ENCODE measurements at places on chromosomes 6 and 20. TPM values are rescaled to one million over a fixed set of nuclear protein-coding genes. Genes with fewer than 3 reads are reported as not detected.

CGAS gene
- 45.0 TPM for total RNA-seq

SPATS1 gene
- not detected for total RNA-seq

HMGA1 gene
- 520 TPM for total RNA-seq

AKAP7 gene
- 3.2 TPM for total RNA-seq

C4B gene
- total RNA-seq, result 2.9 TPM

C20orf144 gene
- total RNA-seq, result 0.26 TPM

DNA sequence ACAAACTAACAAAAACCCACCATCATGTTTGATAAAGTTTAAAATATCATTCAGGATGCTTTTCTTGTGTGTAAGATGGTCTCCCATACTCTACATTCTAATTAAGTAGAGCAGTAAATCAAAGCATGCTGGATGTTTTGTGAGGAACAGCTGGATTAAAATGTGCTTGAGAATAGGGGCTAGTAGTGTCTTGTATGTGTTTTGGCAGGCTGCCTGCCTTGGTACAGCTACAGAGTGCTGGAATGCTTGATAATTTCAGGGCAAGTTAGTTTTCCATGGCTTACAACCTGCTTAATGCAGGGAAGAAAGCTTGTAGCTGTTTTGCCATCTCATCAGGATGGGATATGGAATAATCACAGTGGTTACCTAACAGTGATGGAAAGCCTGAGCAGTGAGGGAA lies 636.6 kb upstream of the MMS22L start:
- no peak overlapping the region for H3K27ac ChIP-seq
- DNase-seq, result no peak
- no peaks in the 10 kb centered on the region for H3K4me1 ChIP-seq

GRCh38 chr20:58306421-58307261 lies 2.9 kb upstream of the RAB22A start:
- peaks cover 44% of the 10 kb centered on the region for H3K4me1 ChIP-seq
- DNase-seq, result peak; percentile 92
- no peaks in the 10 kb centered on the region for H3K27me3 ChIP-seq
- peak overlapping the region; percentile 85 for H3K4me3 ChIP-seq
- peaks cover 27% of the 10 kb centered on the region for H3K36me3 ChIP-seq

DNA sequence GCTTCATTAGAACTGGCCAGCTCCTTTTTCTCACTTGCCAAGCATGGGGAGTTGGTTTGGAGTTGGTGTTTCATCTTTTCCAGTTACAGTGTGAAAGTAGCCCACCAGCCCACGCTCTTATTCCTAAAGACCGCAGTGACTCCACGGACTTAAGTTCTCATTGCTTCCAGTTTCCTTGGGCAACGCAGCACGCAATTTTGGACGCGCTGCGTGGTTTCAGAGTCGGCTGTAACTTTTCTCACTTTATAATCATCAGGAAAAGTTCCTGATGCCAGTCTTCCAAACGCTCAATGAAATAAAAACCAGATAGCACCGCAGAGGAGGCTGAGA lies 381 bp upstream of the PEX7 start:
- peak overlapping the region; percentile 96 for H3K27ac ChIP-seq
- no peak for DNase-seq
- peaks cover 18% of the 10 kb centered on the region for H3K4me1 ChIP-seq

DNA sequence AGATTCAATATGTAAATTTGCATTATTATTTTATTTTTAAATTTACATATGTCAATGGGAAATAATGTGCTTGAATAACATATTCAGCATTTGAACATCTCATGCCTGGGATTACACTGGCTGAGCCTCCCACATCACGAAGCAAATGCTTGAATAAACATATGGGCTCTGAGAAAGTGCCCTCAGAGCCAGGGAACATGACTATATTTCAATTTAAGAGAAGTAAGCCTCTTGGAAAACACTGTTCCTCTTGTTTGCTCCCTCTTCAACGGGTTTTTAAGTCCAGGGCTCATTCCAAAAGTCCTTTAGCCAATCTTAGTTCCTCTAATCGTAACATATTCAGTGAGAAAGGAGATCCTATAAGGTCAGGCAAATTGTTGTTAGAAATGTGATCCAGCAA lies 122.0 kb downstream of the GMPR start:
- DNase-seq, result no peak
- H3K27me3 ChIP-seq, result no peaks in the 10 kb centered on the region
- no peak overlapping the region for H3K27ac ChIP-seq
- peaks cover 10% of the 10 kb centered on the region for H3K4me1 ChIP-seq
- no peak overlapping the region for H3K4me3 ChIP-seq

- H3K27ac ChIP-seq, result no peak overlapping the region
- no peaks in the 10 kb centered on the region for H3K36me3 ChIP-seq
- H3K4me3 ChIP-seq, result no peak overlapping the region
Measured at GRCh38 chr6:32772656-32773055, 9.3 kb upstream of the HLA-DQB2 start.

DNA sequence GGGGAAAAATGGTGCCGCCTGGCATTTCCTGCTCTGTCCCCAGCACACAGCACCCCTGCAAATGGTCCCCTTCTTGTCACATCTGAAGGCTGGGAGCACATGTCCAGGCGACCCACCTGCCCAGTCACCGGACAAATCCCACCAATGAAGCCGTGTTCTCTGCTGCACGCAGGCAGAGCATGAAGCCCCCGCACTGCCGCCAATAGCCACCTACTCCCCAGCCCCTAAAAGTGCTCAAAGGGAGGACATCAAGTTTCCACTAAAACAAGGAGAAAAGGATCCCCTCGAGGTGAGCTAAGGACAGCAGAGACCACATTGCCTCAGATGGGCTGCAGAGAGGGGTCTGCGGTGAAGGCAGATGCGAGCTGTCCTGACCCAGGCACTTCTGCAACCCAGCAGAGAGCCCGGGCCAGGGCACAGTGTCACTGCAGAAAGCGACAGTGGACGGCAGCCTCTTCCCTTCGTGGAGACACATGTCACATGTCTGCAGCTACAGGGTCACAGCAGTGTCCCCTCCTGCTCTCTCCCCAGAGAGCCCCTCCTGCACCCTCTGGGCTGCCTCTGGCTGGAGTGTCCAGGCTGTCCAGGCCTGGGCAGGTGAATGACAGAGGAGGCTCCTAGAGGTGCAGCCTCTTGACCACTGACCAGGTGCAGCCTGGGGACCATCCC lies 221.5 kb downstream of the PREX1 start:
- no peak for DNase-seq
- H3K27ac ChIP-seq, result no peak overlapping the region
- H3K27me3 ChIP-seq, result peaks cover 5% of the 10 kb centered on the region
- no peaks in the 10 kb centered on the region for H3K36me3 ChIP-seq
- peaks cover 12% of the 10 kb centered on the region for H3K4me1 ChIP-seq

DNA sequence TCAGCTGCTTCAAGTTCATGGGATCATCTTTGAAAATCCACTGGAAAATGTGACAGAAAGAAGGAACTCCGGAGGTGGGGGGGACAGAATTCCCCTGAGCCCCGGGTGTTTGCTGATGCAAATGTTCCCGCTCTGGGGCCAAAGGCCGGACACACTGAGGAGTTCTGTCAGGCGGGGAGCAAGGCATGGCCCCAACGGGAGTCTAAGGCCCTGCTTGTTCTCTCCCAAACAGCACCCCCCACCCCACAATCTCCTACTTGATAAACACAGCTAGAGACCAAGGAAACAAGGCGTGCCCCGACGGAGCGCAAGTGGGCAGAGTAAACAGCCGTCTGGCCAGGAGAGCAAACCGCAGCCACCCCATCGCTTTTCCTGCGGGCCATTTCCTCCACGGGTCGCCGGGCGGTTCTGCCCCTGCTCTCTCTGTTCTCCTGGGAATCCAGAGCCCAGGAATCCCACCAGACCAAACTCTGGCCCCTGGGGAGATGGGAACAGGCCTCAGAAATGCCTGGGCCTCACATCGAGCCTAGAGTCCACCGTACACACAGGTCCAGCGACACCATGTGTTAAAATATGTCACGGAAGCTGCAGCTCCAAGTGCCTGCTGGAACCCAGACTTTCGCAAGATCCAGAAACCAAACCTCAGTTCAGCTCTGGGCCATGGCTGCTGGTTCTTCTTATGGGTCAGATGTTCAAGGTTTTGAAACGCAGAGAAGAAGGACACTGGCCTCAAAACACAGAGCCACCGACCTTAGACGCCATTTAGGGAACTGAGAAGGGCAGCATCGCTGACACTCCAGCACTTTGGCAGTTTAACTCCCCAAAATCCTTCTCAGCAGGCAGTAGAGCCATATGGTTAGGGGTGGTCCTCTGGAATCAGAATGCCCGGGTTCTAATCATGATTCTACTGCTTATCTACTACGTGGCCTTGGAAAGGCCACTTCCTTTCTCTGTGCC lies 104.2 kb downstream of the PREX1 start:
- no peak overlapping the region for H3K27ac ChIP-seq
- peaks cover 52% of the 10 kb centered on the region for H3K36me3 ChIP-seq
- DNase-seq, result no peak
- no peak overlapping the region for H3K4me3 ChIP-seq

GRCh38 chr6:126907996-126908395 lies 210.5 kb upstream of the RSPO3 start:
- DNase-seq, result no peak
- H3K36me3 ChIP-seq, result no peaks in the 10 kb centered on the region
- no peak overlapping the region for H3K27ac ChIP-seq
- H3K4me1 ChIP-seq, result no peaks in the 10 kb centered on the region
- no peak overlapping the region for H3K4me3 ChIP-seq

- H3K4me1 ChIP-seq, result no peaks in the 10 kb centered on the region
- no peak for DNase-seq
- no peaks in the 10 kb centered on the region for H3K27me3 ChIP-seq
- no peak overlapping the region for H3K4me3 ChIP-seq
- no peaks in the 10 kb centered on the region for H3K36me3 ChIP-seq
Measured at GRCh38 chr6:74899416-74899815, 306.4 kb downstream of the COL12A1 start.

DNA sequence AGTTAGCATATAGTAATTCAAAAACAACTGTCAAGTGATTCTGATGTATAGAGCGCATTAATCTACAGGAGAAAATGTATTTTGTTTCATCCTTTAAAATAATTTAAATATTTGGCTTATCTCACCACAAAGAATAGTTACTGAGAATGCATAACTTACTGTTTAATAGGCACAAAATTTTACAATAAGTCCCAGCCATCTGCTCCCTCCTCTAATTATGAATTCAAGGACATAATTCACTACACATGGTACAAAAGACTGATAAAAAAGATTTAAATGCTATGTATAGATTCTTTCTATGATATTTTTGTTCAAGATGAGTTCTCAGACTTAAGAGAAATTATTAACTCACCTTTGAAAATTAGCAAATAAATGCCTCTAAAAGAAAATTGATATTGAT lies 242.0 kb downstream of the FUT9 start:
- H3K4me1 ChIP-seq, result no peaks in the 10 kb centered on the region
- no peak overlapping the region for H3K4me3 ChIP-seq
- no peaks in the 10 kb centered on the region for H3K27me3 ChIP-seq

DNA sequence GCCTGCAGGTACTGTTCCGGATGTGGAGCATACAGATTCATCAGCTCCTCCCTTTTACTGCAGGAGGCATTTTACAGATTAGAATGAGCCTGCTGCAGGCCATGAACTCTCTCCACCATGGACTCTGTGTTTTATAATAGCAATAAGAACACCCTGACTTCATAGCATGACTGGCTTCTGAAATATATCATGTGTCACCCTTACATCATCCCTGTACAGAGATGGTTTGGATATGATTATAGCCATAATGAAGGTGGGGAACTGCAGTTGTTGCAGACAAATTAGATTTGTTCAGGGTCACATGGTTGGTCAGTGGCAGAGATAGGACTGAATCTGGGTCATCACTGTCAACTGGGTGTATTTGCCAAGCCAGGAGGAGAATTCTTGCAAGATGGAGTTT lies 100.7 kb downstream of the FOXO3 start:
- H3K27ac ChIP-seq, result no peak overlapping the region
- H3K27me3 ChIP-seq, result no peaks in the 10 kb centered on the region
- H3K4me1 ChIP-seq, result no peaks in the 10 kb centered on the region

DNA sequence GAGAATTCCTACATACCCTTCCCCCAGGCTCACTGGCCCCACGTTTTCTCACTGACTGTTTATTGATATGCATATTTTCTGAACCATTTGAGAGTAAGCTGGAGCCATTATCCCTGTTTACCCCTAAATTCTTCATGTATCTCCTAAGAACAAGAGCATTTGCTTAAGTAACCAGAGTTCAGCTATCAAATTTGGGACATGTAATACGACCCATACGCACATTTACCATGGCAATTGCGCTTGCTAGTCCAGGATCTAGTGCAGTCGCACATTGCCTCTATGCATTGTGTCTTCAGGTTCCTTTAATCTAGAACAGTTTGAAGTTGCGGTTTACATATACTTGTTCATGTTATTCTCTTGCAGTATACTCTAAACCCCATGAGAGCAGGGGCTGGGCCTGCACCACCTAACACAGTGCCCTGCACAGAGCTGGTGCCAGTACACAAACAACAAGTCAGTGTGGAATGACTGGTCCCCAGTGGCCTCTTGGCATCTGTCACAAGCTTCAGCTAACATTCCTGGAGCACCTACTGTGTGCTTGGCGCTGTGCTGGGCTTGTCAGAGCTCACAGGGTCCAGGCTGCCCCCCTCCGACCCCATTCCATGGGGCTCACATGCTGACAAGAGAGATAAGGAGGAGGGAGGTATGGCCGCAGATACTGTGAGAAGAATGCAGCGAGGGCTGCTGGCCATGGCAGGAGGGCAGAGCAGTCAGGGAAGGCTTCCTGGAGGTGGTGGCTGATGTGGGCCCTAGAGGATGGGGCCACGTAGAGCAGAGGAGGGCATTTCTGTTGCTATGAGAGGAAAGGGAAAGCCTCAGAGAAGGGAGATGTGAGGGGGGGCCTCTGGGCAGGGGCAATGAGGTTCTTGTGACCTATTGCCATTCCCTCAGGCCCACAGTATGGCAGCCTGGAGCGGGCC lies 28.1 kb downstream of the SPDEF start:
- H3K27me3 ChIP-seq, result peaks cover 2% of the 10 kb centered on the region
- H3K27ac ChIP-seq, result no peak overlapping the region
- no peak overlapping the region for H3K4me3 ChIP-seq
- no peaks in the 10 kb centered on the region for H3K36me3 ChIP-seq

GRCh38 chr6:43644940-43645612 lies at the start of gene RSPH9:
TSS of gene RSPH9 (plus strand) at chr6:43645036. CDS start at chr6:43645099, 63 bp downstream.
- DNase-seq, result peak; percentile 93
- H3K27ac ChIP-seq, result peak within 1 kb of the TSS; percentile 51
- H3K27me3 ChIP-seq, result no peaks in the 10 kb centered on the region
- peaks cover 12% of the 10 kb centered on the region for H3K4me1 ChIP-seq
- H3K4me3 ChIP-seq, result peak within 1 kb of the TSS; percentile 87
- H3K36me3 ChIP-seq, result peaks cover 17% of the 10 kb centered on the region

- peak overlapping the region; percentile 39 for H3K27ac ChIP-seq
- H3K4me1 ChIP-seq, result peaks cover 29% of the 10 kb centered on the region
- DNase-seq, result no peak
- peaks cover 5% of the 10 kb centered on the region for H3K27me3 ChIP-seq
- peak overlapping the region; percentile 1 for H3K4me3 ChIP-seq
Measured at GRCh38 chr20:1426231-1426849, 33.5 kb upstream of the FKBP1A start.

All from activated CD4-positive, alpha-beta T cell treated with anti-CD3 and anti-CD28 coated beads, Interleukin-2, amount 10 ng/mL, durations not matched to agents 24 days and 14 days (primary cell).